ENCODE measurements at places on chromosomes 13 and 19.

- peak; percentile 84 for DNase-seq
These were observed 15.5 kb downstream of the KASH5 start for GRCh38 chr19:49403404-49404187.

- DNase-seq, result peak; percentile 35
These were observed 569 bp upstream of the MCF2L start for GRCh38 chr13:112968380-112968909.

- DNase-seq, result no peak
These were observed 303.4 kb downstream of the GPC6 start for GRCh38 chr13:93529961-93530360.

DNA sequence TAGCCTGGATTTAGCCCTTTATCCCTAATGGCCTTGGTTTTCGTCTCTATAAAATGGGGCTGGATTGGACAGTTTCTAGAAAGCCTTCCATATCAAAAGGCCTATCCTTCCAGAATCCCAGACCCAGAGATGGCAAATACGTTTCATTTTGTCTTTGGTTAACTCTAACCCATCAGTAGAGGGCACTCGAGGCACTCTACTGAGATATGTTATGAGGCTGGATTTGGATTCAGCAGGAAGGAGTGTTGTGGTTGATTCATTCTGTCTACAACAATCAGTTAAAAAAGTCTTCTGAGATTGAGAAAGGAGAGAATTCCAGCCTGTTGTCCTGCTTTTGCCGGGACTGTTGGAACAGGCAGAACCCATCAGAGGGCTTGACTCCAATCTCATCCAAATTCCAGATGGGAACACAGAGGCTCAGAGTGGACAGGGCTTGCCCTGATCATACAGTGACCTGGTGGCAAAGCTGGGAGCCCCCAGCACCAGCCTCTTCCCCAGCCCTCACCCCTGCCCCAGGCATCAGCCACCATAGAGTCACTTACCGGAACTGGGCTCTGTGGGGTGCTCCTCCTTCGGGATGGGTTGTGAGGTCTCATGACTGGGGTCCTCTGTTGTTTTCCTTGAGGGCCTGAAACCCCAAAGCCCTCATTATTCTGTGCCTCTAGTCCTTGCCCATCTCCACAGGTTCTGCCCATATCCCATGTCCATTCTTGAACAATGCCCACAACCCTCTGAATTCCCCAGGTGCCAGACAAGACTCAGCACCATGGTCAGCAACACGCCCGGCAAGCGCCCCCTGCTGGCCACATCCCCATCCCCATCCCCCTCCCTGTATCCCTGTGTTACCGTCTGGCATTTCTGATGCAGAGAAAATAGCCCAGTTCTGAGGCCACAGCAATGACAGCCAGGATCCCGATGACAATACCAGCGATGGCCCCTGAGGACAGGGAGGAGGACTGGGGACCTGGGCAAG is 12.3 kb upstream of the ZNF180 start:
- DNase-seq, result peak; percentile 5

DNA sequence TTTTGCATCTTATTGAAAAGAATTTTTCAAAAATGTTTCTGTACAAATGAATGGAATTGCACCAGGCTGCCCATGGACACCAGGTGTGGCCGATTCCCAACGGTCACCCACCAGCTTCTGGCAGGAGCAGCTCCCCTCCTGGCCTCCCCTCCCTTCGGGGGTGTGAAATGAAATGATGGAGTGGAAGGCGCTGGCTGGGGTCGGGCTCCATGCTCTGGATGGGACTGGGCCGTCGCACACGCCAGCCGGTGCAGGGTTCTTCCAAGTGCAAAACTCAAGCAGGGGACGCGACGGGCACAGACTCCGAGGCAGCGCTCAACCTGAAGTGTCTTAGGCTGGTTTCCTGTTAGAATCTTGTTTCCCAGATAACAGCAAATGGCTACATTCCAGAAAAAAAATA is 21.9 kb downstream of the C19orf44 start:
- DNase-seq, result no peak

DNA sequence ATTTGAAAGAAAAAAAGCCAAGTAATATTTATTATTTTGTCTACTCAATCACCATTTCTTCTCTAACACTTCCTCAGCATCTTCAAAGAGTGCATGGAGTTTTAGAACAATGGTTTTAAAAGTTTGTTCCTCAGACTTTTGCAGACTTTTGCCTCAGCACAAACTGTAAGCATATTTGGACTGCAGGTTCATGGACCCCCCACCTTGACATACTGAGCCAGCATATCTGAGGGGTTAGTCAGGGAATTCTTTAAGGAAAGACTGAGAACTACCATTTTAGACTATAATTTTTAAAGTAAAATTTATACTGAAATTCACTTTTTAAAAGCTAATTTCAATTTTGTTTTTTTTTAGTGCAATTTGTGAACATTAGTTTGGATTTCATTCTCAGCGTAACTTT is 1676.8 kb upstream of the PCDH20 start:
- no peak for DNase-seq

GRCh38 chr19:3690551-3691371 is 9.5 kb downstream of the PIP5K1C start:
- DNase-seq, result no peak

- no peak for DNase-seq
These were observed 534.4 kb downstream of the IRS2 start for GRCh38 chr13:109251956-109252355.

- DNase-seq, result no peak
These were observed 419.8 kb downstream of the SLITRK6 start for GRCh38 chr13:85379433-85379832.

GRCh38 chr19:47633517-47633916 is 24.6 kb downstream of the BICRA start:
- no peak for DNase-seq

DNA sequence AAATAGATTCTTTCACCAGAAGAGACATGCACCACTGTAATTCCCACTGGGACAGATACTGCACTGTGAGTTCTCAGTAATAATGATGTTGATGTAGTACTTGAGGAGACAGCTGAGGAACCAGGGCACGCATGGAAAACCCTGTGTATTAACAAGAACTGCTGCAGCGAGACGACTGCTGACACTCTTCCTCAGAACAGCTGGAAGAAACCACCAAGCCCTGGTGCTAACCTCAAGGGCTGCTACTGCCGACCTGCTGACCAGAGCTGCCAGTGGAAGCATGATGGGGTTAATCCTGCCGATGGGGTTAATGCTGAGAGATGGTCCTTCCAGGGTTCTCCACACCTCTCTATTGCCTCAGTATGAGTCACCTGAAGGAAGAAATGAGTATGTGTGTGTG is 45.6 kb downstream of the EDNRB start:
- DNase-seq, result no peak

DNA sequence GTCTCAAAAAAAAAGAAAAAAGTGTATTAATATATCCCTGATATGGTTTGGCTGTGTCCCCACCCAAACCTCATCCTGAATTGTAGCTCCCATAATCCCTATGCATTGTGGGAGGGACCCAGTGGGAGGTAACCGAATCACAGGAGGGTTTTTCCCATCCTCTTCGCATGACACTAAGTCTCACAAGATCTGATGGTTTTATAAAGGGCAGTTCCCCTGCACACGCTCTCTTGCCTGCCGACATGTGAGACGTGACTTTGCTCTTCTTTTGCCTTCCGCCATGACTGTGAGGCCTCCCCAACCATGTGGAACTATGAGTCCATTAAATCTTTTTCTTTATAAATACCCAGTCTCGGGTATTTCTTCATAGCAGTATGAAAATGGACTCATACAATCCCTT is 17.7 kb downstream of the STK24 start:
- DNase-seq, result no peak

- DNase-seq, result no peak
These were observed 551.0 kb upstream of the ATXN8OS start for GRCh38 chr13:69556540-69557196.

DNA sequence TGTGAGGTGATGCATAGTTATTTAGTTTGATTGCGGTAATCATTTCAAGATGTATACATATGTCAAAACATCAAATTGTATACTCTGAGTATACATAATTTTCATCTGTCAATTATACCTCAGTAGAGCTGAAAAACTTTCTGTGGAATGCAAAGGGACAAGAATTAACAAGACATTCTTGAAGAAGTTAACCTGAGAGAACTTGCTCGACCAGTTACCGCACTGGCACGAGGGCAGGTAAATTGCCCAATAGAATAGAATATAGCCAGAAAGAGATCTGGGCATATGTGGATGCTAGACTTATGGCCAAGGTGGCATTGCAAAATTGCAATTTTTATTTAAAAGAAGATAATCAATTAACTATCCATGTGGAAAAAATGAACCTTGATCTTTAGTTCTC is 42.3 kb upstream of the GJB6 start:
- no peak for DNase-seq

GRCh38 chr13:35789335-35790165 is 313.1 kb upstream of the MAB21L1 start:
- peak; percentile 2 for DNase-seq

GRCh38 chr13:30120133-30120822 is 187.1 kb downstream of the KATNAL1 start:
- DNase-seq, result no peak

DNA sequence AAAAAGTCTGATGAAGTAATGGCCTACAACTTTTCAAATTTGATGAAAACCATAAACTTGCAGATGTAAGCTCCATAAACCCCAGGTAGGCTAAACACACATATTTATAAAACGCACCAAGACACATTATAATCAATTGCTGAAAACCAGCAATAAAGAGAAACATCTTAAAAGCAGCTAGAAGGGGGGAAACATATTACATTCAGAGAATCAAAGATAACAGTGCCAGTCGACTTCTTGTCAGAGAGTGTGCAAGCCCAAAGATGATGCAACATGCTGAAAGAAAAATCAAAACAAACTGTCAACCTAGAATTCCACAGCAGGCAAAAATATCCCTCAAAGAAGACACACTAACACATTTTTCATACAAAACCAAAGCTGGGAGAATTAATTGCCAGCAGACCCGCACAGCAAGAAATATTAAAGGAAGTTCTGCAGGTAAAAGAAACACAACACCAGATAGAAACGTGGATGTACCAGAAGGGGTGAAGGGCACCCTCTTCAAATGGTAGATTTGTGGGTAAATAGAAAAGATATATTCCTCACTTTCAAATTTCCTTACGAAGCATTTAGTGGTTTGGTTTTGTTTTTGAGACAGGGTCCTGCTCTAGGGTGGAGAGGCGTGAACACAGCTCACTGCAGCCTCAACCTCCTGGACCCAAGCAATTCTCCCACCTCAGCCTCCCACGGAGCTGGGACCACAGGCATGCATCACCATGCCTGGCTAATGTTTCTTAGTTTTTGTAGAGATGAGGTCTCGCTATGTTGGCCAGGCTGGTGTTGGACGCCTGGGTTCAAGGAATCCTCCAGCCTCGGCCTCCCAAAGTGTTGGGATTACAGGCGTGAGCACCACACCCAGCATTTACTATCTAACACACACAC is 16.5 kb upstream of the ATP1A3 start:
- no peak for DNase-seq

DNA sequence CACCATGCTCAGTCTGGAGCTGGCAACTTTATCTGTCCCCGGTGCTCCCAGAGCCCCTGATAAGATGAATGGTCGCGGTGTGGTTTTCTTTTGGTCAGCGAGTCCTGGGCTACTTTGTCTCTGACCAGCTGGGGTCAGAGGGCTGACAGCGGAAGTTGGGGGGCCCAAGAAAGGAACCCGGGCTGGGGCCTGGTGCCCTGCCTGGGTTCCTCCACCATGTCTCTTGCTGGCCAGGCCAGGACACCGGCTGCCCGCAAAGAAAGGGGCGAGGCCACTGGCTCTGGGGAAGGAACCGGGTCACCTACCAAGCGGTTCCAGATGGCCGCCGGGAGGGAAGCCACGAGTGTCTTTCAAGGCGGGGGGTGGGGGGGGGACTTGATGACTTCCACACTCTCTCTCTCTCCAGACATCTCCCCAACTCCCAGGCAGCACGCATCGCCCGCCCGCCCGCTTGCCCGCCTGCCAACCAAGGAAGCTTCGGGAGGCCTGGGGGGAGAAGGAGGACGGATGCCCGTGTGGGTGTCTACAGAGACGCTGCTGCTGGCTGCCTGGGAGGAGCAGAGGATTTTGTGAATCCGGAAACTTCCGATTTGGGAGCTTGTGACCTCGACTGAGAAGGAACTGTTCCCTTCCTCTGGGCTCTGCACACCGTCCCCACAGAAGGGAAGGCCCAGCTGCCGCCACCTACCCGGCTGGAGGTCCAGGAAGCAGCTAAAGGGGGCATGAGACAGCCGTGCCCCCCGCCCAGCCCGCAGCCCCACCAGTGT is 1.1 kb downstream of the PIP5K1C start:
- DNase-seq, result no peak

DNA sequence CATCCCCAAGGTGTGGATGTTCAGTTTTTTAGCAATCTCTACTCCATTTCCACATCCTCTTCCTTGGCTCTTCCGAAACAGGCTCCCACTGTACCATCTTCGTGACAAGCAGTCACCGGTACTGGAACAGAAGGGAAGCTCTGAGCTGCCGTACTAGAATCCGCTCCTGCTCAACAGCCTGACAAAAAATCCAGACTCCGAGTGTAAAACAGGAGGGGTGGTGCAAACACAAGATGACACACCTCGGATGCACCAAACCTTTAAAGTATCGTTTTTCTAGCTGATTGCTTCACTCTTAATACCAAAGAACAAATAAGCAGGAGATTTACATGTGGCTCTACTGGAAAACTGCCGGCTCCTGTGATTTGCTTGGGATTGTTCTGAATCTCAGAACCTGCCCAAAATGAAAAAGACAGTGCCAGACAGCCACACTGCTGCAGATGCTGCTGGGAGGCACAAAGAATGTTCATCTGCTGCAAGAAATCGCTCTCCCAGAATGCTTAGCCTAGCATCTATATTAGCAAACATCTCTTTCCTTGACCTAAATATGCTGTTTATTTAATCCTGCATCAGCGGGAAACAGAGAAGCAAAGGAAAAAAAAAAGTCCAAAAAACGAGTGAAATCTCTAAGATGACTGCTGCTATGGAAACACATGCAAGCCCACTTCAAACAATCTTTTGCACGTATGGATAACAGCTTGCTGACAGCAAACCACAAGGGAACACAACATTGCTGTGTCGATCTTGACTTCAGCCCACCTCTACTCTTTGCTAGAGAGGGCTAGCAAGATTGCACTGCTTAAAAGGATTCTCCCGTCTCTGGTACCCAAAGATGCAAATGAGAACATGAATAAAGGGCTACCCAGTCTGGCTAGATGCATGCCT is 38.0 kb upstream of the DOCK9 start:
- no peak for DNase-seq
